ENCODE measurements at places on chromosomes 2 and 18.

DNA sequence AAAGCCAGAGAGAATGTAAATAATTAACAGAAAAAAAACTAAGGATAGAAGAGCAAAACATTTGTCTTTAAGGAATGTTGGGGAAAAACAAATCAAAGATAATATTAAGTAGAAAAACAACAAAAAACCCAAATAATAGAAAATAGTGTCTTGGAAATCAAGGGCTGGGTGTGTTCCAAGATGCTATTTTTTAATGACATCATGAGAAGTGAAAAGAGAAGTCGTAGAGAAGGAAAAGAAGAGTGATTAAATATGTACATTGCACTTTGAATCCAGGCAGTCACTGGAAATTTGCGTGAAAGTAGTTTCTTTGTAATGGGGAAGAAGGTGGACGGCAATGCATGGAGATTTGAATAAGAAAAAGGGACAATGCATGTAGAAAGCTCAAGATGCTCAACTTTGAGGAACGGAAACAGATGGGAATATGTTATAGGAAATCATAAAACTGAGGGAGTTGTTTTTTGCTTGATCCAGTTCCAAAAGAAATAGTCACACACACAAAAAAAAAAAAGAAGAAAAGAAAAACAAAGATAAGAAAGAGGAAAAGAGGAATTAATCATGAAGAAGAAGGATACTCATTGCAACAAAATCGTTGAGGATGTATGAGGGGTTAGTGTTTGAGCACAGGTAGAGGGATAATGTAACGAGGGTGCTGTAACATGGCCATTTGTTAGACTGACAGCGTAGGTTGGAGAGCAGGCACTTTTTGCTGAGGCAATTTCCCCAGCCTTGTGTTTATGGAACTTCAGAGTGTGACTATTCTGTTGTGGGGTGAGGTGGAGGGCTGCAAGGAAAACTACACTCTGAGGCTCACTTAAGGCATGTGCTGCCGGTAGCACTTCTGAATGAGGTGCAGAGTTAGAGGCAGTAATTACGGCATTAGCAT is 184.1 kb downstream of the CALCRL start:
- ATAC-seq, result no peak

GRCh38 chr2:201114846-201115245 is 1.1 kb upstream of the CFLAR start:
- no peak for ATAC-seq

DNA sequence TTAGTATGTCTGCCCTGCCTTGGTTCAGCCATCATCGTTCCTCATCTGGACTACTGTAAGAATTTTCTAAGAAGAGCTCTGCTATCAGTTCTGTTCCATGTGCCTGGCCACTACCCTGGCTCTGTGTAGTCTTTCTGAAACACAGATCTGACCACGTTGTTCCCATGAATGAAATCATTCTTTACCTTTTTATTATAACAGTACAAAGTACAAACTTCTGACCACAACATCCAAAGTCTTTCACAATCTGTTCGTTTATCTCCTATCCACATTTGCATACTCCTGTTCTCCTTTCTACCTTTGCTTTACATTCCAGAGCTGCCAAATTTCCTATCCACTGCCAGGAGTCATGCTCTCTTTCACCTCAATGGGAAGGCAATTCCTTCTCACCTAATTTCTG is 284.6 kb upstream of the LRP1B start:
- no peak for ATAC-seq

DNA sequence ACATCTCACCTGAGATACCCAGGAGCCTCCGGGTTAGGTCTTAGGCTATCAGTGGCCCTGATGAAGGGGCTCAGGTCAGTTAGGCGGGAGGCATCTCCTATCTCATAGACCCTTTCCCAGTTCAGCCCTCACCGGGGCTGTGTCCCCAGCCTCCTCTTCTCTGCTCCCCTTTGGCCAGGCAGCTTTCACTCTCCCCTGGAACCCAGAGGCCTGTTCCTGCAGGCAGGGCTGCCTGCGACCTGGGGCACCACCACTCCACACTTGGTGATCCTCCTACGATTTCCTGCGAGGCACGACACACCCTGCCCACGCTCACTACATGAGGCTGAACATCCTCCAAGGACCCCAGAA is 51.2 kb downstream of the SFXN5 start:
- ATAC-seq, result no peak

DNA sequence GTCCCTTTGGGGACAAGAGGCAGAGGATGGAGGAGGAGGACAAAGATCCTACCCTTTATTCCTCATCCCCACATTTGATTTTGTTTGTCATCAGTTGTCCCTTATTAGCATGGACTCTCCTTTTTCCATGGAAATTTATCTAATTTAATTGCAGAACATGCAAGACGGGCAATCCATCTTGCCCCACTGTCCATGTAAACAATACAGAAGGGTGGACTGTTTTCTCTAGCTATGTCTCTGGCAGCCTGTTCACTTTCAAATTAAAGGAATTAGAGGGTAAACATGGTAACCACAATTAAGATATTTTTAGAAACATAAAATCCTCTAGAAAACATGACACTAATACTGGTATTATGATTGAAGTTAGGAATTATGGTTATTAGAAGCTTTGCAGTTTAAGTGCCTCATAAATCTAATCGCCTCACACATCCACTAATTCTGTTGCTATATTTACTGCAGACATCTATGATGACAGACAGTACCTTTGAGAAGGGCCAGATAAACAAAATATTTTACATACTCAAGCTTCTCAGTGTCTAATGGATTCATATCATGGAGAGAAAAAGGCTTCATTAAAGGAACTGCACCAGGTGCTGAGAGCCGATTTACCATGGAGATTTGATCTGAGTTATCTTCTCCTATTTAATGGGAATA is 215.5 kb downstream of the LNPK start:
- no peak for ATAC-seq

Measured in esophagus mucosa (tissue), 1 donor.